Ascending aorta (tissue), 2 donors: ENCODE measurements at places on chromosomes 2 and 18.

- DNase-seq, result no peak
Measured at GRCh38 chr2:239266779-239267287, 134.0 kb downstream of the HDAC4 start.

GRCh38 chr2:241649404-241649803, 11.9 kb downstream of the ATG4B start:
- no peak for DNase-seq

- no peak for DNase-seq
Measured at GRCh38 chr2:232482301-232483238, 5.1 kb downstream of the ECEL1 start.

GRCh38 chr2:85866165-85866659, 22.6 kb downstream of the ST3GAL5 start:
- DNase-seq, result no peak

DNA sequence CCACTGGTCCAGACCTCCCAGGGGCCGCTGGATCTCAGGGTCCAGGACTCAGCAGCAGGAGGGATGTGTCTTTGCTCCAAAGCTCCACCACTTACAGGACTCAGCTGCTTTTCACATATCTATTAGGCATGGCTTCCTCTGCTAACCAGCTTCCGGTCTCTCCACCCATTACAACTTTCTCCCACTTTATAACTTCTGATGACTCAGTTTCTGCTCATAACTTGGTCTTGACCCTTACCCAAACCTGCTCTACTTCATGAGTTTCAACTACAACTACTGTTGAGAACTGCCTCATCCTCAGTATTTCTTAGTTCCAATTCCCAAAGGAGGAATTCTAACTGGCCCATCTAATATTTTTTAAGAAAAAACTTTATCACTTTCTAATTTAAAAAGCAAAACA, 17.2 kb downstream of the SULT1C2 start:
- no peak for DNase-seq

DNA sequence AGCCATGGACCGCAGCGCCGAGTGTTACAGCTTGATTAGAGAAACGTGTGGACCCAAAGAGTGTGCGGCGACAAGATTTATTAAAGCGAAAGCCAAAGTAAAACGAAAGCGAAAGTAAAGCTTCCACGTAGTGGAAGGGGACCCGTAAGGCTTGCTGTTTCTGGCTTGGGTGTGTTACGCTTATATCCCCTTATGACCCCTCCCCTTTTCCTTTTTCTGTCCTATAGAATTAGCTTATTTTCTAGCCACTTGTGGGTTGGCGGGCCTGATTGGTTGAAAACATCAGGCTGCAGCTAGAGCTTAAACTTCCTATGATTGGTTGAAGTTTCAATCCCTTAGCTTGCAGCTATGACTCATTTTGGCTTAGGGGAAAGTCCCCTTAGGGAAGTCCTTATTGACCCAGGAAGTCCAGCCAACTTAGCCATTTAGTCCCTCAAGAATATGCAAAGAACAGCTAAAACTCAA, 969.7 kb downstream of the DCDC2C start:
- no peak for DNase-seq

DNA sequence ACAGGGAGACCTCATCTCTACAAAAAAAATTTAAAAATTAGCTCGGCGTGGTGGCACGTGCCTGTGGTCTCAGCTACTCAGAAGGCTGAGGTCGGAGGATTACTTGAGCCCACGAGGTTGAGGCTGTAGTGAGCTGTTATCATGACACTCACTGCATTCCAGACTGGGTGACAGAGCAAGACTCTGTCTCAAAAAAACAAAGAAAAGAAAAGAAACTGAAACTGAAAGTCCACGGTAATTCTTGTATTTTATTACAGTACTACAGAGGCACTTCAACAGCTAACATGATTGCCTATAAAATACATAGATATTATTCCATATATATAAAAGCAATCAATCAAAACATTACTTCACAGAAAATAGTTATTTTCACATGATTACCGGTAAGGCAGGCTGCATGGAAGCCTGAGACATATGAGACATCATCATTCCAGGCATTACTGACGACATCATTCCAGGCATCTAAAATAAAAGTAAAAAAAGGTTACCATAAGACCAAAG, 23.1 kb downstream of the PRPF40A start:
- no peak for DNase-seq
